Breast epithelium (tissue), 4 donors: ENCODE measurements at places on chromosomes 7 and 10. TPM values are rescaled to one million over a fixed set of nuclear protein-coding genes. Genes with fewer than 3 reads are reported as not detected.

Gene CLCN1
- not detected for total RNA-seq

Gene ACSL5
- total RNA-seq: 15.8 TPM

DNA sequence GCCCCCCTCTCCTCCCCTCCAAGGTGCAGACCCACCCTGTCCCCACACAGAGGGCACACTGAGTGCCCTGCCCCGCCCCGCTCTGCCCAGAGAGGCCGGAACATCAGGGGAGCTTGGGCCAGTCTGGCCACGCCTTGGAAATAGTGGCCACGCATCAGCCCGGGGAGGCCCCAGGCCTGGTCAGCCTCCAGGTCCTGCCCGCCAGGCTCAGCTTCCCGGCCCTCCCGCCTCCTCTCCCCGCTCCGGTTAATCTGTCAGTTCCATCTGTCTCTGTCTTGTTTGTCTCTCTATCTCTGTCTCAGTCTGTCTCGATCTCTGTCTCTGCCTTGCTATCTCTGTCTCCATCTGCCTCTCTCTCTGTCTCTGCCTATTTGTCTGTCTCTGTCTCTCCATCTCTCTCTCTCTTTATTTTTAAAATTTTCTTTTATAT lies 28.9 kb upstream of the TNRC18 start:
- no peaks in the 10 kb centered on the region for H3K4me1 ChIP-seq
- H3K27ac ChIP-seq: no peak overlapping the region
- H3K36me3 ChIP-seq: no peaks in the 10 kb centered on the region
- DNase-seq: no peak
- no peak overlapping the region for H3K4me3 ChIP-seq

DNA sequence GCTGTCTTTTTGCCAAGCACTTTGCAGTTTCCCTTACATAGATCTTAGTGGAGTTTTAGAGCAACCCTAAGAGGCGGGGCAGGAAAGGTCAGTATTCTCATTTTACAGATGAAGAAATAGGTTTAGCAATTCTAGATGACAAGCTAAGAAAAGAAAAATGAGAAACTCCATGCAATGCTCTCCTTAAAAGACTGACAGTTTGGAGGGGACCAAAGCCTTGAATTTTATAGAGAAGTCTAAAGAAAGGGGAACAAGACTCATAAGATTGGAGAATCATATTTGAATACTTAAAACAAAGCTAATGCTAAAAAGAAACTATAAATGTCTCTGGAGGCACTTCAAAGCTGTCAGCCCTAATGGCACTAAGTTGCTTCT lies 19.6 kb downstream of the CEP55 start:
- H3K27me3 ChIP-seq: no peaks in the 10 kb centered on the region
- H3K27ac ChIP-seq: no peak overlapping the region
- H3K4me1 ChIP-seq: no peaks in the 10 kb centered on the region
- H3K4me3 ChIP-seq: no peak overlapping the region

GRCh38 chr7:136971776-136972175 lies 103.3 kb downstream of the CHRM2 start:
- no peak for DNase-seq
- H3K4me3 ChIP-seq: no peak overlapping the region
- no peaks in the 10 kb centered on the region for H3K27me3 ChIP-seq
- no peak overlapping the region for H3K27ac ChIP-seq

DNA sequence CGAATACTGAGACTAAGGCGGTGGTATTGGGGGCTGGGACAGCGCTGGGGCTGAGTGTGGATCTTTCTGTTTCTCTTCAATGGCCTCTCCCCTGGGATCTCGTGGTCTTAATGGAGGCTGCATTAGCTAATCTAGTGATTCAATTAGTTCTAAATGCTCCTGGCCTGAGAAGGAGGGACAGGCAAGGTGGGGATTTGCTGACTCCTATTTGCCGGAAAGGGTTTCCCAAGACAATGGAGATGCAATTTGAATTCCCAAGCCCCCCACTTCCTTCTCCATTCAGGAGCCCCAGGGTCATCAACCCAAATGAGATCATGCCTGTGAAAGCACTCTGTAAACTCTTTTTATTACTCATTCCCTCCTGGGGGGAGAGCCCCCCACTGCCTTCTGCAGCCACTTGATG lies 111.7 kb upstream of the PLXNA4 start:
- no peak overlapping the region for H3K4me3 ChIP-seq
- no peak for DNase-seq
- H3K4me1 ChIP-seq: no peaks in the 10 kb centered on the region
- H3K27ac ChIP-seq: no peak overlapping the region
- H3K36me3 ChIP-seq: no peaks in the 10 kb centered on the region

DNA sequence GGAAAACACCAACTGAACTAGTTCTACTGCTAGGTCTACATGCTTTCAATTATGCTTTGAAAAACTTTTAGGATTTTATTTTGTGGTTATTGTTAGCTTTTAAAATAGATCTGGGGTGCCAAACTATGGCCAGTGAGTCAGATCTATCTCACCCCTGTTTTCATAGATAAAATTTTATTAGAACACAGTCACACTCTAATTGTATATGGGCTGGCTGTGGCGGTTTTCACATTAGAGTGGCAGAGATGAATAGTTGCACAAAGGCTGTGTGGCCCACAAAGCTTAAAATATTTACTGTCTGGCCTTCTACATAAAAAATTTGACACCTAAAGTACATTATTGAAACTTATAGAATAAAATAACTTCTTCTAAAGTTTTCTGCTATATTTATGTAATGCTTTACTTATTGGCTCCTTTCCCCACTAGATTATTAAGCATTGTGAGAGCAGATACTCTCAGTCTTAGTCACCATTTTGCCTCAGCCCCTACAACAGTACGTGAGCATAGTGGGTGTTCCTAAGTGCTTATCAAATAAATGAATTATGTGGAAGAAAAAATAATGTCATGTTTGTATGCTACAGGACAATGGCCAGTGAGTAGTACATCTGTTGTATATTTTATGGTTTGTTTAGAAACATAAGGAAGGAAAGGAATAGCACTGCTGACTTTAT lies 5.4 kb upstream of the SUV39H2 start:
- no peak overlapping the region for H3K27ac ChIP-seq
- H3K27me3 ChIP-seq: no peaks in the 10 kb centered on the region
- H3K4me1 ChIP-seq: no peaks in the 10 kb centered on the region
- no peak overlapping the region for H3K4me3 ChIP-seq
